ENCODE measurements at places on chromosomes 3 and 15.

DNA sequence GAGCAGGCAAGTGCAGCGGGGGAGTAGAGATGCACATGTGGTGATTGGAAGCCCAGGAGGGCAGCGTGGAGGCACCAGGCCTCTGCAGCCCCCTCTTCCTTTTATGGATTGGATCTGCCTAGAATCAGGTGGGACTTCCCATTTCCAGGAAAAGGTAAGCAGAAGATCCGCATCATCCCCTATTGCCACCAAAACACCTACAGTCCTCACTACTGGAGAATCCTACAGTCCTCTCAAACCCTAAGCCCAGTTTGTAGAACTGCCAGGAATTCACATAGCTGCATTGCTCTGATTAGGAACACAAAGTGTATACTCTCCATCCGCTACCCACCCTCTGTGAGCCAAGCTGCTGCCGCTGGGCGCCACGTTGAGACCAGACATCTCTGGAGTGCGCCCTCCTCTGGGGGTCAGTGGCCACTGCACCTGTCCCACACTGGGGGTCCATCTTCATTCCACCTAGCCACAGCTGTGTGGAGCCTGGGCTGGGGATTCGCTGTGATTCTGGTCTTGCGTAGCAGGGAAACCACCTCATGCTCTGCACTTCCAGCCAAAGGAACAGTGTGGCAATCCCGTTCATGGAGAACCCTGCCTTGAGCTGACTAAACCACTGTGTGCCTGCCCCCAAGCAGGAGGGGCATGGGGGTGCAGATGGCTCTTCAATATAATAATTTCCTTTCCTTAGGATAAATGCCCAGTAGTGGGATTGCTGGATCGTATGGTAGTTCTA is 88.9 kb upstream of the PTX3 start:
- DNase-seq = no peak

- DNase-seq = peak; percentile 46
Observed at GRCh38 chr3:5122741-5123706, 932 bp downstream of the ARL8B start.

DNA sequence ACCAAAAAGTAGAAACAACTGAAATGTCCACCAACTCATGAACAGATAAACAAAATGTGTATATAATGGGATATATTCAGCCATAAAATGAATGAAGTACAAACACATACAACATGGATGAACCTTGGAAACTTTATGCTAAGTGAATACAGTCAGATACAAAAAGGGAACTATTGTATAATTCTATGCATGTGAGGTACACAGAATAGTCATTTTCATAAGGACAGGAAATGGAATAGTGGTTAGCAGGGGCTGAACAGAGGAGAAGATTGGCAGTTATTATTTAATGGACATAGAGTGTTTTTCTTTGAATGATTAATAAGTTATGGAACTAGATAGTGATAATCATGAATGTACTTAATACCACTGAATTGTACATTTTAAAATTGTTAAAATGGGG is 20.0 kb upstream of the TRANK1 start:
- DNase-seq = no peak

- DNase-seq = no peak
Observed at GRCh38 chr3:151328298-151328995, 902 bp downstream of the P2RY13 start.

- DNase-seq = no peak
Observed at GRCh38 chr3:188052169-188053035, 101.6 kb upstream of the LPP start.

- no peak for DNase-seq
Observed at GRCh38 chr3:71436337-71436736, 147.2 kb downstream of the FOXP1 start.
